ENCODE measurements at places on chromosomes 16 and 17.

DNA sequence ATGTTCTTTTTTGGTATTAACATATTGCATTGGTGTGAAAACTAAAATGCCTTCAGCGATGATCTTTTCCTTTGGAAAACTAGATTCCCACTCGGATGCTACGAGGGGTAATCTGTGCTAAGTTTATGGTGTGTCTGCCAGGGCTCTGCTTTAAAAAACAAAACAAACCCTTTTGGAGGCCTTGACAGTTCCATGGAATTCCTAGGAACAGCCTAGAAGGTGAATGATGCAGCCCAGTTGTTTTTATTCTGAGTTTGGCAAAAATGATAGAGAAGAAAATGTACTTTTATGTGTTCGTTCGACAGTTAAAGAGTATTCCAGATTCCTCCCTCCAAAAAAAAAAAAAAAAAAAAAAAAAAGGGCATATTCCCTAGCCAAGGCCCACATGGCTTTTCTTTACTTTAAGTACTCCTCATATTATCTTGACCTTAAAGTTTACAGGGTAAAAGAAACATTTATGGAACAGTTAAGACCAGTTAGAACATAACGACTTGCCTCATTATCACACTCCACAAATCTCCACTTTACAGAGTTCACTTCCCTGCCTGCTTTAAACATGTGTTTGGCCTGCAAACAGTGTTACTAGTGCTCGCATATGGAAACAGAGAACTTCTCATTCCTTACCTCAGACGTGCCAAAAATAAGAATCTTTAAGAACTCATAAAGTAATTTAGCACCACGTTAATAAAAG, 159.1 kb downstream of the WWOX start:
- no peak for DNase-seq

DNA sequence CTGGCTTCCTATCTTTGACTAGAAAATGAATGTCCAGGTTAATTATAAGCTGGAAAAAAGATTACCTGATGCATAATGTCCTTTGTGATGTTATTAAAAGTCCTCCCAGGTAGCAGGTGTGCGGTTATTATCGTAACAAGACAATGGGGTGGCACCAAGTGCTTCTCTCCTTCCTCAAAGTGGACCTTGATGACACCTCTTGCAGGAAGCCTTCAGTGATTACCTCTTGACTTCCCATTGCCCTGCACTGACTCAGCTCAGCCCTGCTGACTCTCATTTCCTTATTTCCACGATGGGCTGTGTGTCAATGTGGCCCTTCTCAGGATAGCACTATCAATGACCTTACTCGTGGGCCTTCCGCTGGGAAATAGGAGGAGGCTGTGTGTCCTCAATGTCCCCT, 477.4 kb upstream of the CCL2 start:
- no peak for DNase-seq

DNA sequence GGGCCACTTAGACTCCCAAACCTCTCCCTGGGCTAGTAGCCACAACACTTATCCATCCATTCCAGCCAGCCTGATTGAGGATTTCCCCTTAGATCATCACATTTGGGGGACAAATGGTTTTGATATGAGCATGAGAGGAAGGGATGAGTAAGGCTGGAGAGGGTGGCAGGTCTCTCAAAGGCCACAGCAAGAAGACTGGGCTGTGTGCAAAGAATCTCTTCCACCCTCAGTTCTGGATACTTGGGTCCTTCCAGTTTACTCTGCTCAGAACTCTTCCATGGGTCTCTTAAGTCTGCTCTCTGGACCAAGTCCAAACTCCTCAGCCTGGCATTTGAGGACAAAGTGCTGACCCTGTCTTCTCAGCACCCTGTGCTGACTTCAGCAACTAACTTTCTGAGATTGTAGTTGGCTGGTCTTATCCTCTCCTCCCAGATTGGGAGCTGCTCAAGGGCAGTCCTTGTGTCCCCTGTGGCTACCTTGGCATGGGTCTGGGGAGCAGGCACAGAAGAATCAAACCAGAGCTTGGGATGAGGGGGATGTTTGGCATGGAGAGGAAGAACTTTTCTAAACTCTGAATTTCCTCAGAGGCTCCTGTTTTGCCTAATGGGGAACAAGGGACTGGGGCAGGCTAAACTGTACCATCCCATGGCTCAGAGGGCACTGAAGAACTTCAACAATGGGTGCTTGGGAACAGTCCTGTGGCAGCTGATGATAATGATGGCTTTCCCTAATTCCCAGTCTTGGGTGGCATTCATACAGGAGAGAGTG, 3.1 kb upstream of the NFATC3 start:
- no peak for DNase-seq

- peak; percentile 48 for DNase-seq
These were observed 4.4 kb downstream of the BAHCC1 start for GRCh38 chr17:81399481-81400153.

DNA sequence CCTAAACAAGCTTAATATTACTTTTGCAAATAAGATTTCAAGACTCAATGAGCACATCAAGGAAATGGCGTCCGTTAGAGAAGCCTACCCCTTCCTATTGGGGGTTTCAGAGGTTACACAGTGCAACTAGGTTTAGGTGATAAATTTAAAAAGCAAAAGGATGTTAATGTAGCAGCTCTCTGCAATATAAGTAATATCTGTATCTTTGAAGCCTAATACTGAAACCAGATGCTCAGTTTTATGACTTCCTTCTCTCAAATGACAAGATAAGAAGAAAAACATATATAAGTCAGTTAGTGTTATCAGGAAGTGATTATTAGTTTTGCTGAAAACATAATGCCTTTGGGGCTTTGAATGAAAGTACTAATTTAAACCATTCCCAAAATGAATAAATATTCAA, 54.3 kb upstream of the MED13 start:
- no peak for DNase-seq

DNA sequence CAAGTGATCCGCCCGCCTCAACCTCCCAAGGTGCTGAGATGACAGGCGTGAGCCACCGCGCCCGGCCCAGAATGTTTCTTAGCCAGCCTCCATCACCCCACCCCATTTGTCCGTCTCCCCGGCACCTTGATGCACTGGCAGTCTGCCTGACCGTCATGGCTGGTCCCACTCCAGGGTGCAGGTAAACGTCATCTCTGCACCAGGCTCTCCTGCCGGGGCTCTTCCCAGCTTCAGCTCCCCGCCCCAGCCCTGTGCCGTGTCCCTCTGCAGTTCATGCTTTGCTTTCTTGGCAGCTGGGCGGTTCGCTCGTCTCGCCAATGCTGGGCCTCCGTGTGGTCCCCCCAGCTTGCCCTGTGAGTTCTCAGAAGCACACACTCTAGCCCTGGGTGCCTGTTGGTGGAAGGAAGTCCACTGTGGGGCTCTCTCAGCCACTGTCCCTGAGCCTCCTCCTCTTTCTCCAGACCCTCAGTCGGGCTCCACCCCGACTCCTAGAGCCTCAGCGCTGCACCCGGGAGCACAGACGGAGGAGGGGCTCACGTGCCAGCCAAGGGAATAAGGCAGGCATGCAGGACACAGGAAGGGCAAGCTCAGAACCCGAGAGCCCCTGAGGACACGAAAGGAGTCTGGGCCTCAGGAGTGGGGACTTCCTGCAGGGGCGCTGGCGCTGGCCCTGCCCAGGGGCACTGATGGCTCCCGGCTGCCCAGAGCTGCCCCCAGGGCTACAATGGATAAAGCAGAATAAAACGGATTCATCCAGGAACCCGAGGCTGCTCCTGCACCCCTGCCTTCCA, 12.0 kb downstream of the HS3ST6 start:
- DNase-seq, result no peak

- DNase-seq, result peak; percentile 50
These were observed 49.2 kb downstream of the NXPH3 start for GRCh38 chr17:49624896-49625295.

- no peak for DNase-seq
These were observed 6.8 kb upstream of the CLUH start for GRCh38 chr17:2718150-2718938.

DNA sequence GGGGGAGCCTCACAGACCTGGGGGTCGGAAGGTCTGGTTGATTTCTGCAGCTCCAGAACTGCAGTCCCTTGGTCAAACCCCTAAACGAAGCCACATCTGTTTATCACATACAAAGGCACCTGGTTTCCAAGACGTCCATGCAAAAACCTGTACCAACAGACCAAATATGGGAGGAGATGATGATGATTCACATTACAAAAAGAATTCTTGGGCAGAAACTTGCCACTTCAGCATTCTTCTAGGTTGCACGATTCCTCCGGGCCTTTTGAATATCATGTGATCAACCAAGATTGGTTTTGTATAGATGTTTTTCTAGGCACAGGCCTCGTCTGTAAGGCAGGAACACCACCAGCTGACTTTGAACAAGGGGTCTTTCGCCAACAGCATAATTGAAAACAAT, 466.3 kb downstream of the SOX9 start:
- no peak for DNase-seq

DNA sequence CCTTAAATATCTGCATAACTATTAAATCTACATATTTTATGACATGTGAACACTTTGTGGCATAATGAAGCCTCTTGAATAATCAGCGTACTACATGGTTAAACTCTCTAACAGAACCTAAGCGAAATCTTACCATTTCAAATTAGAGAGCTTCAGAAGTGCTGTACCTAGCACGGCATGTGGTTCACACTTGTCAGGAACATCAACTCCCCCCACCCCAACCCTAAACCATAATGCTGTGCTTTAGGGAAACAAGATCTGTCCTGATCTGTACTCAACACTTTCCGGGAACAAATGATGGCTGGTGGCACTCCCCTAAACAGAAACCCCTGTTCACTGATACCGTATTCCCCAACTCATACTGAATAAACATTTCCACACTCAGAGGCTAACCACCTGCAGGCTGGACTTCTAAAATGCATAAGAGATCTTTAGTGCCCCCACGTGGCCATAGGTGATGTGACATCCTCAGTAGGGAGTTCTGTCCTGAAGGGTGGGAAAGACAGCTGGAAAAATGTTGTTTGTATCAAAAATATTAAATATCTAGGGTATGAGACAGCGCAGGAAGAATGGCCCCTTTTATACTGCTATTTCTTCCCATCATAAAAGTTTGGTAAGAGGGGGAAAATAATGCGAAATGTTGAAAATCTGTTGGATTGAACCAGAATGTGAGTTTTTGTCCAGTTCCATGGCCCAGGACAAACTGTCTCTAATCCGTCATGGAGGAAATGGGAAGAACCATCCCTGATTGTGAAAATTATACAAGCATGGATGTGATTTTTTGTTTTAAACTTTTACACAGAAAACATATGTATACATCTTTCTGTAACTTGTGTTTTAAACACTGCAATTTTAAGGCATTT, 88.6 kb downstream of the USP31 start:
- DNase-seq, result peak; percentile 77

DNA sequence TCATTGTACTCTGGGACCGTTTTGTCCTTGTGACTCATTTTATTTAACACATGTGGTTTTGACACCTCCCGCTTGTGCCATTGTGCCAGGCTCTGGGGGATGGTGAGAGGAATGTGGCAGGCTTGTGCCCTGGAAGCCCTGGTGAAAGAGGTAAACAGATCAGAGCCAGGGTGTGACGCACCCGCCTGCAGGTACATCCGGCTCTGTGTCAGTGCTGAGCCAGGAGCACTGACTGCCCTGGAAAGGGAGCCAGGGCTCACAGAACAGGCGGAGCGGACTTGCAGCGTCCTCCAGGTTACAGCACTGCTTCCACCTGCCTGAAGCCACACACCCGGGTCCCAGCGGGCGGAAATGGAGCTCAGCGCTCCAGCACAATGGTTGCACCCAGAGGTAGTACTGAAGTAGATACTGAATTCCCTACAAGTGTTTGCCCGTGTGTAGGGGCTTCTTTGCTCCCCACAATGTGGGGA, 30.6 kb downstream of the CDRT15 start:
- no peak for DNase-seq

- DNase-seq, result no peak
These were observed at the start of gene BCL6B for GRCh38 chr17:7022781-7023571. TSS of gene BCL6B (plus strand) at chr17:7023050. CDS start at chr17:7023672, 622 bp downstream.

- DNase-seq, result peak; percentile 66
These were observed 6.7 kb downstream of the ITGA3 start for GRCh38 chr17:50062293-50063243.

DNA sequence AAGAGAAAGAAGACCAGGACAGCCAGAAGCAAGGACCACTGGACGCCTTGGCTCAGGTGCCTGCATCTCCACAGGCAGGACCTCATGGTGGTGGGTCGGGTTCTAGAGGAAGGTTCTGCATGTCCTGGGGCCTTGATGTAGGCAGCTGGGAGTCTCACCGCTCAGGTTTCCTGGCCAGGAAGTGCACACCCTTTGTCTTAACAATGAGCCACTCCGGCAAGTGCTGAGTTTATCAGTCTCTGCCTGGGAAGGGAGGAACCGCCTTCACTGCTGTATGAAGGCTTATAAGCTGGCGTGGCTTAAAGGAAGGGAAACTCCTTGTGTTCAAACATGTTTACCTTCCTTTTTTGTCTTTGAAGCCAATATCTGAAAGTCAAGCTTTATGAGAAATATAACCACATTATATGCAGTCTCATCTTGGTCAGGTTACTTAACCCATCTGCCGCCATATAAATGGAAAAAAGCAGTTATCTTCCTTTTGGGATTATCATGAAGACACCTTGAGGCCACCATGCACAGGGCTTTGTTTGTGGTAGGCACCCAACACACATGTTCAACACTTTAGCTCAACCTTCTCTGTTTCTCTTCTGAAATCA, at the start of gene ST6GALNAC1:
ST6GALNAC1 (minus strand) TSS at position 205 of the 596 bp plus-strand sequence; CDS start at position 86, 119 bp downstream.
- DNase-seq, result no peak

DNA sequence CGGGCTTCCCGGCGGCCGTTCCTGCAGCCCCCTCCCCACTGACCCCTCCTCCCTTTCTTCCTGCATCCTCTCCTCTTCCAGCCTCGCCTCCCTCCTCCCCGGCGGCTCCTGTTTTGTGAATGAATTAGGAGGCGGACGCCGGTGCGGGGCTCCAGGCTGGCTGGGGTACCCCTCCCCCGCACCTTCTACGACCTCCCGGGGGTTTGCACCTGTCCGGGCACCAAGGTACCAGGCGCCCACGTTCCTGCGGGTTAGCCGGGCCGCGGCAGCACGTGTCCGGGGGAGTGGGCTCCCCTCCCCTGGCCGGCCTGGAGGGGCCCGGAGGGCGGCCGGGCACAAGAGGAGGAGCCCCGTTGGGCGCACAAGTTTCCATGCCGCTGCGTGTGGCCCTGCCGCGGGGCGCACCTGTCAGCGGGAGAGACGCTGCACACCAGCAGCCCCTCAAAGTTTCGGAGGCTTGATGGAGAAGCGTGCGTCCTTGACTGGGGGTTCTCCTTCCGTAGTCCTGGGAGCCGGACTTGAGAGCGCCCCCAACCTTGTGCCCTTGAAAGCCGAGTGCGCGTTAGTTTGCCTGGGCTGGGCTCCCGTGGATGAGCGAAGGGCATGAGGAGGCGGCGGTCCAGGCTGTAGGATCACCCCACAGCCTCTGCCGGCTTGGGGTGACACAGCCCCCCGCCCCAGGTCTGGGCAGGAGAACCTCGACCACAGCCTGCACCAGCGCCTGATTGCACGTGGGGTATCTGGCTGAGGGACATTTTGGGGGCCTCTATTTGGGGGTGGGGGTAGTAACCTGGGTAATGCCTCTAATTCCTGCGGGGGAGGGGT, 1.2 kb downstream of the HAS3 start:
- peak; percentile 33 for DNase-seq

DNA sequence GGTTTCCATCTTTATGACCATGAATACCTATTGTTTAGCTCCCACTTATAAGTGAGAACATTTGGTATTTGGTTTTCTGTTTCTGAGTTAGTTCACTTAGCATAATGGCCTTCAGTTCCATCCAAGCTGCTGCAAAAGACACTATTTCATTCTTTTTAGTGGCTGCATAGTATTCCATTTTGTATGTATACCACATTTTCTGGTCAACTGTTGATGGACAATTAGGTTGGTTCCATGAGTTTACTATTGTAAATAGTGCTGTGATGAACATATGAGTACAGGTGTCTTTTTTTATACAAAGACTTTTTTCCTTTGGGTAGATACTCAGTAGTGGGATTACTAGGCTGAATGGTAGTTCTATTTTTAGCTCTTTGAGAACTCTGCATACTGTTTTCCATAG, 87.8 kb upstream of the GOT2 start:
- DNase-seq, result no peak
